Mucosa of gallbladder (tissue), 1 donor: ENCODE measurements at places on chromosomes 1 and 21. TPM values are rescaled to one million over a fixed set of nuclear protein-coding genes. Genes with fewer than 3 reads are reported as not detected.

PCAT6 gene
- 2.3 TPM for total RNA-seq

DSCAM gene
- 0.09 TPM for total RNA-seq

BSND gene
- not detected for total RNA-seq

TMEM54 gene
- 372 TPM for total RNA-seq

COL6A1 gene
- 583 TPM for total RNA-seq

SGIP1 gene
- total RNA-seq: 7.0 TPM

MIS18A gene
- total RNA-seq: 6.5 TPM

BRDT gene
- total RNA-seq: not detected

SHISA4 gene
- total RNA-seq: 29.4 TPM

RNF186 gene
- 0.32 TPM for total RNA-seq

ZYG11A gene
- total RNA-seq: 0.09 TPM

LMX1A gene
- total RNA-seq: 0.12 TPM
